ENCODE measurements at places on chromosomes 13 and 19.

- DNase-seq, result no peak
Measured at GRCh38 chr13:70424928-70425327, 316.7 kb upstream of the KLHL1 start.

GRCh38 chr13:80047406-80047805, 293.5 kb downstream of the SPRY2 start:
- DNase-seq, result no peak

DNA sequence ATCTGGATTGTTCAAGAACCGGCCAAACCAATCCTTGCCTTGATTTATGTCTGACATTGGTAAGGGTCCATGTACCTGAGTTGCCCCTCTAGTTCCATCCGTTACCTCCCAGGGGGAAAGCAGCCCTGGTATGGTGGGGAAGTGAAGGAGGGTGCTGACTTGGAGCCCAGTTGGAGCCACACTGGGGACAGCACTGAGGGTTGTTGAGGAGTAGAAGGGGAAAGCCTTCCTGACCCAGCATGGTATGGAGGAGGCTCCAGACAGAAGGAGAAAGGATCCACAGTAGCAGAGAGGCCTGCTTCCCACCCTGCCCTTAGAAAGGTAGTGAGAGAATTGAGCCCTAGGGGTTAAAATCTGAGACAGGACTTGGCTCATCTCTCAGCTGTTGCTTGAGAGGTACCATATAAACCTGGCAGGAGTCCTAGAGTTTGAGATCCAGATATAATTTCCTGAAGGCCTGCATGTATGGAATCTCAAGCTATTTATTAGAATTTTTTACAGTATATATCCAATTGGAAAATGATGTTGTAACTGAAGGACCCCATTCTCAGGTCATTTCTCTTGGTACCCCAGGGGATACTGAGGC, 16.7 kb upstream of the FCGBP start:
- no peak for DNase-seq

- DNase-seq, result no peak
Measured at GRCh38 chr19:38663156-38663651, 15.8 kb downstream of the ACTN4 start.

GRCh38 chr13:39998166-39998565, 342.7 kb downstream of the COG6 start:
- DNase-seq, result no peak

DNA sequence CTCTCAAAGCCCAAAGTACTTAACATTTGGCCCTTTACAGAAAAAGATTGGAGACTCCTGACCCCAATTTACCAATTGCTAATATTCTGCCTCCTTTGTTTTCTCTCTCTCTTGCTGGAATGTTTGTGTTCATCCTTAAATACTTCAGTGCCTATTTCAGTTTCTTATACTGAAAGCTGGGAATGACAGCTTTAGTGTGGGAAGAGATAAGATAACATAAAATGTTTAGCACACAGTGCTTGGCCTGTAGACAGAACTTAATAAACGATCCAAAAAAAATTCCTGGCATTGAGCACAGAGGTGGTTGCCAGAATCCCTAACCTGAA, 3.0 kb upstream of the PLEKHF1 start:
- DNase-seq, result no peak

- DNase-seq, result no peak
Measured at GRCh38 chr13:73228546-73228945, 169.7 kb downstream of the KLF5 start.

- DNase-seq, result no peak
Measured at GRCh38 chr13:113005076-113005865, 36.3 kb downstream of the MCF2L start.

- no peak for DNase-seq
Measured at GRCh38 chr13:111968336-111969010, 98.5 kb upstream of the SOX1 start.

- no peak for DNase-seq
Measured at GRCh38 chr19:43638995-43639518, 593 bp downstream of the CADM4 start.

All from stimulated activated CD8-positive, alpha-beta memory T cell treated with anti-CD3 and anti-CD28 coated beads, Interleukin-15, amount 100 ng/mL, for 4 hours (primary cell).